Activated CD4-positive, alpha-beta memory T cell treated with anti-CD3 and anti-CD28 coated beads for 36 hours (primary cell): ENCODE measurements at places on chromosomes 12 and 14.
A peak's percentile ranks its signal among the peaks of the same experiment; 100 is the strongest.

- no peak for DNase-seq
These were observed 22.4 kb upstream of the ANKLE2 start for GRCh38 chr12:132783917-132784531.

- DNase-seq: no peak
These were observed 106.0 kb downstream of the FAR2 start for GRCh38 chr12:29255042-29255441.

DNA sequence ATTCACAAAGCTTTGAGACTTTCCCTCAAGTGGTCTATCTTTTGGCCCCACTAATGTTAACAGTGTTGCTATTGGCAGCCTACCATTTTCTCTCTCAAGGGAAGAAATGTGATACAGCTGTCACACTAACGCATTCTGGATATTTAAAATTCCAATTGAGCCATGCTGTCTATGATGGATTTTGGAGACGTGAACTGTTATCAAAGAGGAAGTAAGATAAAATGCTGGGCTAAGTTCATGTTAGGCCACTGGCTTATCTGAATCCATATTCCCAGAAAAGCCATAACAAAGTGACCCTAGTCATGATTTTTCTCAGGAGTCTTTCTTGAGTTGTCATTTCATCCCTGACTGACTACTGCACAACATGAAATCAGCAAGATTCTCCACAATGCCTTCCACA is 200.2 kb downstream of the PHLDA1 start:
- DNase-seq: no peak

DNA sequence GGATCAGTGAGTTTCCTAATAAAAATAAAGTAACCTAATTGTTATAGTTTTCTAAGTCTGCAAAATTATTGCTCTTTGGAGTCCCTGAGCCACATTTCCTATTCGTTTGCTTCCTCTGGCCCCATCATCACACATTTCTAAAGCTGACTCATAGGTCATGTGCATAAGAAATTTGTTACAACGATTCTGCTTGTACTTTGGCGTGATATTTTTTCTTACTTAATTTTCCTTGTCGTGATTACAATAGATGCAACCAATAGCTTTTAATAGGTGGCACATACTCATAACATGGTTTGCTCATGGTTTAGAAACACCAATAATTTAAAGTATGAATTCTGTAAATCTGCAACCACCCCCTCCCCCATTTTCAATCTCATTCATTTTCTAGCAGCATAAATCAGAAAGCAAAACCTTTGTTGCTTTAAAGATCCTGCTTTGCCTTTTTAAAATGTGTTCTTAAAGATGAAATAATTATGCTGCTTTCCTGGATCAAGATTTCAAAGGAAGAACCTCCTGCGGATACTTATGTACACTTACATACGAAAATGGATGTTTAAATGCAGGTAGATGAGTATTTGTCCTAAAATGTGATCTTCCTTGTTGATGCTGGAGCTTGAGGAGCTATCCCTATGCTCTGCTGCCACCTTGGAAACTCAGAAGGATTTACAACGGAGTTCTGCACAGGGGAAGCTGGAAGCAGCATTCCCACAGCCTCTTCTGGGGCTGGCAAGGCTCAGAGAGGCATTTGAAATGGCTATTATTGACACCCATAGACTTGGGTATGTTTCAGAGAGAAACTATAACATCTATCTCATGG is 1.7 kb upstream of the FLRT2 start:
- DNase-seq: no peak

- no peak for DNase-seq
These were observed 14.5 kb upstream of the SLC38A2 start for GRCh38 chr12:46386877-46387629.

- DNase-seq: no peak
These were observed 4.7 kb downstream of the CCDC88C start for GRCh38 chr14:91412939-91413338.

- DNase-seq: peak; percentile 55
These were observed 702 bp downstream of the FAM222A start for GRCh38 chr12:109714141-109714912.

DNA sequence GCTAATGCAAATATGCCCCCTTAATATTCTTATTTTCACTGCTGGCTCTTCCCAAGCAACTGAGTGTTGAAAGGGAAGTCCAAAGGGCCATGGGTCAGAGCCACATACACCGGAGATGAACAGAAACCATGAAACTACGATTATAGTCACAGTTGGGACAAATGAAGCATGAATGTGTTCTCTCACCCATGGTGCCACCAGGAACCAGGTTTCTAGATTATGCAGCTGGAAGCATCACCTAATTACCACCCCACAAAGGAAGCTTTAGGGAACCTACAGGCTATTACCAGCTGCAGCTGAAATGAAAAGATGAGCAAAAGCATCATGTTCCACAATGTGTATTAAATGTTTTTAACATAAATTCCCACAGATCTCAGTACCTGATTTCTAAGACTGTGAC is 15.4 kb downstream of the TMTC1 start:
- no peak for DNase-seq

GRCh38 chr14:104117341-104118005 is 20.9 kb upstream of the KIF26A start:
- no peak for DNase-seq

- no peak for DNase-seq
These were observed 268.1 kb downstream of the CACNA1C start for GRCh38 chr12:2320841-2321240.

DNA sequence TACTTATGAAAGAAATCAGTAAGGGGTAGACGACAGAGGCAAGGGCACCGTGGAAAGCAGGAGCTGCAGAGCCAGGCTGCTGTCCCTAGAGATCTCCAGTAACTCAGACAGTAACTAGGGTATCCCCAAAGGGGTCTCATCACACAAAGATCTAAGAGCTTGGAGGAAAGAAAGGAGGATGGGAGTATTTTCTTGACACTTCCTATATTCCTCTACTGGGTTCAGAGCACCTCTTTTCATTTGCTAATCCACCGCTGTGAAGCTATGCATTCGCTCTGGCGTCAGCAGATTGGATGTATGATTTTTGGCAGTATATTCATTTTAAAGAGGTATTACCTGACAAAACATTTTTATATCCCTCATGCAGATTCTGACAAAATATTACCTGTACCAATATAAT is 12.6 kb downstream of the USP44 start:
- no peak for DNase-seq

- DNase-seq: no peak
These were observed 371.7 kb downstream of the DPF3 start for GRCh38 chr14:72521968-72522741.

- DNase-seq: no peak
These were observed 417.7 kb downstream of the ATP23 start for GRCh38 chr12:58359084-58359483.

DNA sequence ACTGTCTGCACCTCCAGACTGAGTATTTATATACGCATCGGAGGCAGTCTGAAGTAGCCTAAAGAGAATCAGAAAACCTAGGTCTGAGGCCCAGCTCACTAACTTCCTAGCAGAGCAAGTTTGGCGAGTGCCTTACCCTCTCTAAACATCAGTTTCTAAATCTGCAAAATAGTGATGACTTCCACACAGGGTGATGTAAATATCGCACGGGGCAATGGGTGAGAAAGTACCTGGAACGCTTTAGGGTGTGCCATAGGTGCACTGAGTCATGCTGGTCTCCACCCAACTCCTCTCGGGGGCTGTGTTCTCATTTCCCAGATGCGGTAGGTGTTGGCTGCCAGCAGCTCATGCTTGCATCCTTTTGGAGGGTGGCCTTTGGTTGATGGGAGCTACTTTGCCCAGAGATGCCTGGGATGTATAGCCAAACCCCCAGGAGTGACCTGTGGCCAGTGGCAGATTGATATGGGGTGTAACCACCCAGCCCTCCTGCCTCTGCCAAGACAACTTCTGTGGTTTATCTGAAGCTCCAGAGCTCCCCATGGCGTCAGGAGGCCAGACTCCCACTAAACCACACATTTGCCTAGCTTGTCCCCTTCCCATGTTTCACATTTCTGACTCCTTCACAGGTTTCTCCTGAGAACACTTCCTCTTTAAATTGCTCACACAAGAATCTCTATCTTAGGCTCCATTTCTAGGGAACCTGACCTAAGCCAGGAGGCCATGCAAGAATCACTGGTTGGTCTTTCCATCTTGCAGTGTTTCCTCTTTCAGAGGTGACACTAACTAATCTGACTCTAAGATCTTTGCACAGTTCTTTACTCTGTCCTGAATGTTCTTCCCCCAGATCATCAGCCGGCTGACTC is 62.0 kb upstream of the TUNAR start:
- DNase-seq: no peak

DNA sequence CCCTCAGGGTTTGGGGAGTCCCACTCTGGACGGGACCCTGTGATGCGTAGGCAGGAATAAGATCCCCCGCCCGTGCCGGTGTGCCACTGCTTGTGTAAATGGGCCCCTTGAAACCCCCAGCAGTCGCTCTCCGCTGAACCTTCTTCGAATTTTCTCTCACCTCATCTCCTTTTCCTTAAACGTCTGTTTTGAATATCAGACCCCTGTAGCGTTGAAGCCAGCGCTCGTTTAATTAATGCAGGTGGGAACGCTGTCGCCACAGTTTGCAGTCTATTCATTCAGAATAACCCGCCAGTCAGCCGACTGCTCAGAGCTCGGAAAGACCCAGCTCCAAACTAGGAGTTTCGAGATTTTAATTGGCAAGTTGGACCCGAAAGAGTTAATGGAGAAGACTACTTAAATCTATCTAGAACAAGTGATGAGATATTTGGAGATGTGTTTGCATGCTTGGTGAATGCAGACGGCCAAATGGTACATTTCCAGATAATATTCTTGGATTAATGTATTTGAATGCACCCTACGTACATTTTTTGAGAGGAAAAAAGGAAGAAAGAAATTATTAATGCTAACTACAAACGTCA is 739 bp upstream of the PPP2R5E start:
- no peak for DNase-seq

DNA sequence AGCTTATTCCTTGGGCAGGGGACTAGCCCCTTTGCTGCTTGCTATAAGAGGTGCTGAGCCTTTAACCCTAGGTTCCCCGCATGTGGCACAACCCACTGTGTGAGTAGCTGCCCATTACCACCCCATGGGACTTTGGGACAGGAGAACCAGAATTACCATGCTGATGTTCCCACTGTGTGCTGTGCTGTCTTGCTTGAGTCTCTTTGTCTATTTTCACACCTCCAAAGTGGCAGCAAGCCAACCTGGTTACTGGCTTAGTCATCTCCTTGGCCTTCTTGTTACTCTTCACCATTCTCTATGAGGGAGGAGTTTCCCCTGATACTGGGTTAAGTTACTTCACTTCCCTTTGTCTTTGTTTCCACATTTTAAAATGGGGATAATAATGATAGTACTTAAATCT is 73.4 kb upstream of the ETV6 start:
- peak; percentile 73 for DNase-seq

DNA sequence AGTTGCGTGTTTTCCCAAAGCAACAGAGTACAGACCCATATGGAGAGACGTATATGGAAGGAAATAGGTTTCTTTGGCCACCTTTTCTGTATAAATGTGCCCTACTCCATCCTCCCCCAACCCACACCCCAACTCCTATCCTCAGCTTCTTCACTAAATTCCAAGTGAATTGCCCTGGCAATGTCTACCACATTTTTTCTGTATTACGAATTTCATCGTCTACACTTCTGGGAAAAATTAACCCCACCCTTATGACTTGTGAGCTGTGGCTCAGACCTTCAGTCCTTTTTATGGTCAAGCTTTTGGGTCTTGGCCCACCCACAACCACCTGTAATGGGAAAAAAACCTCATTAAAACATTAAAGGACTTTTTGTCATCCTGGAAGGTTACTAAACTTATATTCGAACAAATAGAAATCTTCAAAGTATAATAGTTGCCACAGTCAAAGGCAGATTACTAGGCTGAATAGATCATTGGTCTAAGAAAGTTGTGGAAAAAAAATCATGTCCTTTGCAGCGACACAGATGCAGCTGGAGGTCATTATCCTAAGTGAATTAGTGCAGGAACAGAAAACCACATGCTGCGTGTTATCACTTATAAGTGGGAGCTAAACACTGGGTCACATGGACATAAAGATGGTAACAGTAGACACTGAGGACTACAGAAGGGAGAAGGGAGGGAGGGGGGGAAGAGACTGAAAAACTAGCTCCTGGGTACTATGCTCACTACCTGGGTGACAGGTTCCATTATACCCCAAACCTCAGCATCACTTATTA is 15.7 kb upstream of the NFKBIA start:
- no peak for DNase-seq

DNA sequence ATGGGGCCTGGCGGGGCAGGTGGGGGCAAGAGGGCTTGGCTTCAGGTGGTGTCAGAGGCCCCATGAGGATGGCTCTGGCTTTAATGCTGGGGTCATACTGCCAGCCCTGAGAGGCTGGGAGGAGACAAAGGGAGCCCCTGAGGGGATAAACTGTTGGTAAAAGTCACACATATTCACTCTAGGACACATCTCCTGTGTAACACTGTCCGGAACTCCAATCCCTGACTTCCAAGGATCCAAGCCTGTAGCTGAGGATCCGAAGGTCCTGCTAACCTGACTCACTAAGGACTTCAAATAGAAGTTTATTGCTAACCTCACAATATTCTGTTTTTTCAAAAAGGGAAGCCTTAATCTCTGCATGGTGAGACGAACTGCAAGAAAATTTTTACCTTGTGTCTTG is 39.2 kb upstream of the GPR68 start:
- DNase-seq: no peak

GRCh38 chr14:21408147-21408546 is 24.3 kb upstream of the SUPT16H start:
- DNase-seq: no peak

DNA sequence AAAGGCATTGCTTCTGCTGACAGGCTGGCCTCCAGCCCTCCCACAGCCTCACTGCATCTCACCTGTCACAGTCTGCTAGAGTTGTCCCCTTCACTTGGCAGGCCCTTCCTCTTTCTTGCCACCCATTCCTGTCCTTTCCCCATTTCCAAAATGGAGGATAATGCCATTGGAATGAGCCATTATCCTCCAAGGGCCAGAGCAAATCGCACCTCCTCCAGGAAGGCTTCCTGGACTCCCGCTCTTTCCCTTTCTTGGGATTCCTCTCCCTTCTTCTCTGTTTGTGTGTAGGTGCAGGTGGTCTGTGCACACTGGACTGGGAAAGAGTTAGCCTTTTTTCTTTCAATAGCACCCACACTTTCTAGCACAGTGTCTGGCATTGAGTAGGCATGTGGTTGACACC is 3.8 kb downstream of the KRT82 start:
- DNase-seq: no peak

- no peak for DNase-seq
These were observed 33.3 kb upstream of the GPR68 start for GRCh38 chr14:91277546-91278382.

- DNase-seq: no peak
These were observed 227.5 kb upstream of the RMST start for GRCh38 chr12:97235102-97235501.

GRCh38 chr12:32970465-32971110 is 74.0 kb upstream of the PKP2 start:
- DNase-seq: no peak

GRCh38 chr12:123043536-123044001 is 63.1 kb downstream of the ARL6IP4 start:
- peak; percentile 85 for DNase-seq

GRCh38 chr14:57029620-57030253 is 219.5 kb upstream of the OTX2 start:
- DNase-seq: no peak
